ENCODE measurements at places on chromosomes 4 and X. TPM values are rescaled to one million over a fixed set of nuclear protein-coding genes. Genes with fewer than 3 reads are reported as not detected.

FAT1 gene
- 30.0 TPM for total RNA-seq

RTL5 gene
- total RNA-seq: not detected

CMC4 gene
- 5.3 TPM for total RNA-seq

ADAMTS3 gene
- total RNA-seq: 18.0 TPM

CAPN6 gene
- not detected for total RNA-seq

MAGED4 gene
- total RNA-seq: not detected

CCKAR gene
- total RNA-seq: not detected

SOWAHB gene
- total RNA-seq: not detected

ASB9 gene
- total RNA-seq: 0.51 TPM

TLR6 gene
- 0.95 TPM for total RNA-seq

ADH1C gene
- total RNA-seq: 0.40 TPM

PLP1 gene
- not detected for total RNA-seq

RAB33A gene
- 0.20 TPM for total RNA-seq

FGF13 gene
- 53.2 TPM for total RNA-seq

Measured in K562 (cell line).